ENCODE measurements at places on chromosomes 6 and 20. TPM values are rescaled to one million over a fixed set of nuclear protein-coding genes. Genes with fewer than 3 reads are reported as not detected.

Gene FRMD1
- total RNA-seq: not detected

Gene EBF4
- total RNA-seq: under 0.01 TPM

Gene FITM2
- 7.2 TPM for total RNA-seq

DNA sequence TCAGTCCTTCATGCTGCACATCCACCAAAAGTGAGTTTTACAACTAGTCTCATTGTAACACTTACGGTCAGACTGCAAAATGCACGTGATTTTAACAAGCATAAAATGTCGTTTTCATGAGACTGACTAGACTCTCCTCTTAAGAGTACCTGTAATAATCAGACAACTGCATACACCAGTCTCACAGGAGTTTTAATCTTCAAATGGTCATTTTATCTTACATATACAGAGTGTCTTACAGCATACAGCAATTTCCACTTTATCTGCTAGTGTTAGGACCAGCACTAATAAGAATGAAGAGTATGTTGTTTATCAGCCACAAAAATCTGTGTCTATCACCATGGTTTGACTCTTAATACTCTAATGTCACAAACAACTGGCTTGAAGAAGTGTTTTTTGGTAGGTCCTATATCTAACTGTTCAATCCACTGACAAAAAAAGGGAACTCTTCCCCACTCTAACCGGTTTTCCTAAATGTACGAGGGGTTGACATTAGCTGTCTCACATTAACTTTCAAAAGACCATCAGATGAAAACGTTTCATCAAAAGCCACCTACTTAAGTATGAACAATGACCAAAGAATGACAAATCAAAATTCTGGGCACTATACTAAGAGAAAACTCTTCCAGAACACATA lies 1.5 kb upstream of the ASF1A start:
- no peaks in the 10 kb centered on the region for H3K27me3 ChIP-seq
- H3K27ac ChIP-seq: peak overlapping the region; percentile 79
- H3K4me3 ChIP-seq: peak overlapping the region; percentile 61

- no peaks in the 10 kb centered on the region for H3K36me3 ChIP-seq
- H3K4me3 ChIP-seq: no peak overlapping the region
- H3K4me1 ChIP-seq: no peaks in the 10 kb centered on the region
- no peak overlapping the region for H3K27ac ChIP-seq
- DNase-seq: no peak
These were observed 13.6 kb downstream of the PPP1R14C start for GRCh38 chr6:150156460-150156859.

DNA sequence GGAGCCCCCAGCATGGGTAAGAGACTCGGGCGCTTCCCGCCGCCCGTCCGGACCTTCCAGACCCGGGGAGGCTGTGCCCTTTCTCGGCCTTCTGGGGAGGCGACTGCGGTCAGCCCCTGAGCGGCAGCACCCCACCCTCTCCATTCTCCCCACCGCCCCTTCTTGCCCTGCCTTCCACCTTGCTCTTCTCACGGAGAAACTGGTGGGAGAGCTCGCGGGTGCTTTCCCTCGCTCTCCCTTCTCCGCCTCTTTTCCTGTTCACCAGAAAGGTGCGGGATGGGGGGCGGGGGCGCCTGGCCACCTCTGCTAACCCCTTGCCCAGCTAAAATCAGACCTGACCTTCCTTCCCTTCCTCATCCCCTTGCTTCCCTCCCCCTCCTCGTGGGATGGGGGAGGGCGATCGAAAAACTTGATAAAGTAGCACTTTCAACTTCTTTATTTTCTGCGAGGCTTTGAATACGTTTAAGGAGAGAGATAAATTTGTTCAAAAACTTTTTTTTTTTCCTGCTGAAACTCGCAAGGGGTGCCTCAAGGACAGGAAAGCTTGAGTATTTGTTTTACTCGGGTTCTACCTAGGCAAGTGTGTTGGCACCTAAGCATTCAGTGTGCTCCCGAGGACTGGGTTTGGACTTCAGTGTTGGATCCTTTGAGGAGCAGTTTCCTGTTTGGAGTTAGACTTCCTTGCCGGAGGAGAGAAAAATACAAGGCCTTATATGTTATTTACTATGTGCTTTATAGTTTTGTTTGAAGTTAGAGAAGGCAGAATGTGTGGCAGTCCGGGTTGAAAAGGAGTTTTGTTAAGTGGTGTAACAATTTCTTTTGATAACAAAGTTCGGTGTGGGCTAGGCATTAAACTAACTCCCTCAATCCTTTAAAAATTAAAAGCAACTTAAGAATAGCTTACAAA lies 897 bp downstream of the CD2AP start:
- H3K36me3 ChIP-seq: no peaks in the 10 kb centered on the region
- peak overlapping the region; percentile 84 for H3K27ac ChIP-seq
- H3K27me3 ChIP-seq: no peaks in the 10 kb centered on the region
- peaks cover 2% of the 10 kb centered on the region for H3K4me1 ChIP-seq
- H3K4me3 ChIP-seq: peak overlapping the region; percentile 92
- peak; percentile 30 for DNase-seq

GRCh38 chr6:13278991-13279390 lies 49.3 kb downstream of the TBC1D7 start:
- H3K4me1 ChIP-seq: no peaks in the 10 kb centered on the region
- H3K27me3 ChIP-seq: no peaks in the 10 kb centered on the region
- no peak overlapping the region for H3K27ac ChIP-seq
- H3K4me3 ChIP-seq: no peak overlapping the region
- H3K36me3 ChIP-seq: no peaks in the 10 kb centered on the region

- H3K27ac ChIP-seq: no peak overlapping the region
- H3K4me3 ChIP-seq: no peak overlapping the region
- H3K36me3 ChIP-seq: 0 out of 2 replicates have a peak, but pooled peaks cover 1% of the 10 kb centered on the region
- H3K4me1 ChIP-seq: no peaks in the 10 kb centered on the region
These were observed 20.1 kb upstream of the FAXC start for GRCh38 chr6:99369533-99369932.

- no peaks in the 10 kb centered on the region for H3K4me1 ChIP-seq
- no peak overlapping the region for H3K4me3 ChIP-seq
- H3K27me3 ChIP-seq: peaks cover 9% of the 10 kb centered on the region
- H3K27ac ChIP-seq: no peak overlapping the region
These were observed 25.7 kb downstream of the PPP1R16B start for GRCh38 chr20:38831049-38831691.

GRCh38 chr6:73614802-73615201 lies 39.0 kb downstream of the SLC17A5 start:
- no peaks in the 10 kb centered on the region for H3K27me3 ChIP-seq
- H3K27ac ChIP-seq: no peak overlapping the region
- no peak for DNase-seq
- peaks cover 7% of the 10 kb centered on the region for H3K36me3 ChIP-seq
- no peak overlapping the region for H3K4me3 ChIP-seq

DNA sequence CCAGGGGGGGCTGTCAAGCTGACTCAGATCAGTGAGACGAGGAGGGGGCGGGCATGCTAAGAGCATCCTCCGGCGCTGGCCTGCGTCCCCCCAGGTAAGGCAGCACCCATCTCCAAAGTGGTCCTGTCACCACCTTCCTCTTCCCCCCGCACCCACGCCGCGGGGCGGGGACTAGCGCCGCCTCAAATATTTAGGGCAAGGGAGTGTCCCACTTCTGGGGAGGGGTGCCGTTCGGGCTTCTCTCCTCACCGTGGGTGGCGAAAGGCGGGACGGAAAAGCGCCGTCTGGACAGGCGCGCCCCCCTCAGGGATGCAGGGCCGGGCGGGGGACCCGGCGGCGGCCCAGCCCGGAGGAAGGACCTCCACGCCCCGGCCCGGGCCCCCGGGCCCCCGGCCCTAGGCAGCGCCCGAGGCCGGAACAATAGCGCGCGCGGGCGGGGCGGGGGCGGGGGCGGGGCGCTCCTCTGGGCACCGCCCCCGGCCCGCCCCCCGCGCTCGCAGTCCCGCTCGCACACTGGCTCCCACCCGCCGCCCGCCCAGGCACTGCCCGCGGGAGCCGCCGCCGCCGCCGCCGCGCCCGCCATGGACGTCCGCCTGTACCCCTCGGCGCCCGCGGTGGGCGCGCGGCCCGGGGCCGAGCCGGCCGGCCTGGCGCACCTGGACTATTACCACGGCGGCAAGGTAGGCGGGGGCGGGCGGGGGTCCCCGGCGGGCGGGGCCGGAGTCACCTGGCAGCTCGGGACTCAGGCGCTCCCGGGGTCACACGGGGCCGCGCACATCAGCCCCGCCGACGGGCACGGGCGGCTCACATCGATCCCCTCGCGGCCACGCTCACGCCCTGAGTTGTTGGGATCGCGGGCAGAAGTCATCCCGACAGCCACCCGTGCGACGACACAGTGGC lies at the start of gene TOX2:
TSS of gene TOX2 (plus strand) at position 542 of the 900 bp plus-strand sequence. CDS start at position 582, 40 bp downstream.
- peak within 1 kb of the TSS; percentile 61 for H3K4me3 ChIP-seq
- peak within 1 kb of the TSS; percentile 89 for H3K27ac ChIP-seq
- H3K36me3 ChIP-seq: no peaks in the 10 kb centered on the region
- H3K4me1 ChIP-seq: peaks cover 7% of the 10 kb centered on the region

- H3K27ac ChIP-seq: peak overlapping the region; percentile 78
- peaks cover 12% of the 10 kb centered on the region for H3K4me1 ChIP-seq
- no peaks in the 10 kb centered on the region for H3K27me3 ChIP-seq
- DNase-seq: no peak
These were observed 26.6 kb upstream of the TULP4 start for GRCh38 chr6:158285656-158286021.

DNA sequence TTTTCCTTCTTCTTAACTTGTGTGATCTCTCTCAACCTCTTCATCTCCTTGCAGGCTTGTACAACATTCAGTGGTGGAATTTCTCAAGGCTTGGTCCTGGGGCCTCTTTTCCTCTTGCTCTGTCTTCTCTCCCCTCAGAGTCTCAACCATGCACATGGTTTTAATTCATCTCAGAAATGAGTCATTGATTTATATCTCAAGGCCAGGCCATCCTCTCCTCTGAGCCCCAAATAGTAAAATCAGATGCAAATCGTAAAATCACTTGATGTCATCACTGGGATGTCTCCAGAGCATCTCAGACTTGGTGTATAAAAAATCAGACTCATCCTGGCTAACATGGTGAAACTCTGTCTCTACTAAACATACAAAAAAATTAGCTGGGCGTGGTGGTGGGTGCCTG lies 85.0 kb downstream of the FNDC1 start:
- no peaks in the 10 kb centered on the region for H3K36me3 ChIP-seq
- DNase-seq: no peak
- no peak overlapping the region for H3K4me3 ChIP-seq
- no peaks in the 10 kb centered on the region for H3K4me1 ChIP-seq
- no peaks in the 10 kb centered on the region for H3K27me3 ChIP-seq

- no peaks in the 10 kb centered on the region for H3K36me3 ChIP-seq
- no peak overlapping the region for H3K27ac ChIP-seq
- H3K27me3 ChIP-seq: no peaks in the 10 kb centered on the region
- H3K4me1 ChIP-seq: peaks cover 10% of the 10 kb centered on the region
- DNase-seq: no peak
- H3K4me3 ChIP-seq: no peak overlapping the region
These were observed 228.0 kb upstream of the PLN start for GRCh38 chr6:118319894-118320649.

- no peak for DNase-seq
- H3K36me3 ChIP-seq: no peaks in the 10 kb centered on the region
- H3K4me1 ChIP-seq: no peaks in the 10 kb centered on the region
- H3K27ac ChIP-seq: no peak overlapping the region
- H3K27me3 ChIP-seq: no peaks in the 10 kb centered on the region
These were observed 88.5 kb upstream of the PTCHD4 start for GRCh38 chr6:48199499-48199898.

- peaks cover 11% of the 10 kb centered on the region for H3K4me1 ChIP-seq
- no peak for DNase-seq
- H3K36me3 ChIP-seq: peaks cover 26% of the 10 kb centered on the region
- no peak overlapping the region for H3K27ac ChIP-seq
- no peaks in the 10 kb centered on the region for H3K27me3 ChIP-seq
These were observed 5.0 kb downstream of the RGS19 start for GRCh38 chr20:64074184-64074789.

- DNase-seq: no peak
- no peaks in the 10 kb centered on the region for H3K36me3 ChIP-seq
- no peaks in the 10 kb centered on the region for H3K4me1 ChIP-seq
- no peak overlapping the region for H3K27ac ChIP-seq
- H3K27me3 ChIP-seq: no peaks in the 10 kb centered on the region
These were observed 56.8 kb upstream of the PHIP start for GRCh38 chr6:79134699-79135474.

GRCh38 chr6:18536591-18537055 lies 149.5 kb downstream of the RNF144B start:
- no peak overlapping the region for H3K27ac ChIP-seq
- no peak overlapping the region for H3K4me3 ChIP-seq
- no peaks in the 10 kb centered on the region for H3K4me1 ChIP-seq
- DNase-seq: no peak
- no peaks in the 10 kb centered on the region for H3K36me3 ChIP-seq

GRCh38 chr6:148193063-148193680 lies 149.5 kb upstream of the SASH1 start:
- no peak overlapping the region for H3K4me3 ChIP-seq
- no peaks in the 10 kb centered on the region for H3K36me3 ChIP-seq
- H3K27me3 ChIP-seq: no peaks in the 10 kb centered on the region
- H3K27ac ChIP-seq: peak overlapping the region; percentile 30

DNA sequence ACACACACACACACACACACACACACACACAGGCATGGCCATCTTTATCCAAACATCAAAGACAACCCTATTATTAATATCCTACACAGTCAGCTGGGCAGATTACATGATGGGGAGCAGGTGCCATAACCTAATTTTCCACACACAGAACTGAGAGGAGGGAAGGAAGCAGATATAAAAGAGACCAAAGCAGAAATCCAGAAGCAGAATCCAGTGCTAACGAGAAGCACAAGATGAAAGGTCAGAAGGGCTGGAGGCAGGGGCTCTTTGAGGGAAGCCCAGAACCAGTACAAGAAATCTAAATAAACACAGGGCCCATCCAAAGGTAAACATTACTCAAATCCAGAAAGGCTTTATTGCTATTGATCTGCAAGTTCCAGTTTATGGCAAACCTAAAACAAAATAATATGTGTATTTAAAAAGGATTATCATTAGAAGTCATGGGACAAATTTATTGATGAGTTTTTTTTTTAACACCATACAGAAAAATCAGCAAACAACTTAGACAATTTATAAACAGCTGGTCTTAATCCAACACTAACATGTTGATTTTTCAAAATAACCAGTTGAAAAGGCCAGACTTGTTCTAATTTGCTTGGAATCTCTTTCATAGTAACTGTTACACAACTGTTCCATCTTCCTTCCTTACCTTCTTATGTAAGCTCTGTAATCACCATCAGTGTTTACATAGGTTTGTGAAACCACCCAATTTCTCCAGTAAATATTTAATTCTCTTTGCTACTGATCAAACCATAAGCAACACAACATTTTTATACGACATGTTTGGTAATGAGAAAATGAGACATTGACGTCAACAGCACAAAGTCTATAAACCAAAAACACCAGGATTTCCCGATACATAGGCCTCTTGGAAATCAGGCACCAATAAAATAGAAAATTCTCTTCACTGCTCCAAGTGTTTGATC lies 34.2 kb downstream of the SLC23A2 start:
- DNase-seq: peak; percentile 67
- H3K36me3 ChIP-seq: peaks cover 15% of the 10 kb centered on the region
- H3K4me1 ChIP-seq: peaks cover 12% of the 10 kb centered on the region
- no peak overlapping the region for H3K4me3 ChIP-seq
- H3K27me3 ChIP-seq: no peaks in the 10 kb centered on the region
- peak overlapping the region; percentile 83 for H3K27ac ChIP-seq

- DNase-seq: no peak
- no peak overlapping the region for H3K4me3 ChIP-seq
- no peaks in the 10 kb centered on the region for H3K36me3 ChIP-seq
- H3K27me3 ChIP-seq: peaks cover 34% of the 10 kb centered on the region
- H3K4me1 ChIP-seq: no peaks in the 10 kb centered on the region
- no peak overlapping the region for H3K27ac ChIP-seq
These were observed 12.1 kb upstream of the TAGAP start for GRCh38 chr6:159056899-159057298.

- no peaks in the 10 kb centered on the region for H3K36me3 ChIP-seq
- H3K27me3 ChIP-seq: no peaks in the 10 kb centered on the region
- no peak for DNase-seq
- H3K4me3 ChIP-seq: no peak overlapping the region
- H3K4me1 ChIP-seq: no peaks in the 10 kb centered on the region
These were observed 91.9 kb upstream of the SLC24A3 start for GRCh38 chr20:19120569-19120968.
